ENCODE measurements at places on chromosomes 5 and 9.

GRCh38 chr5:103260951-103261350 is 2.4 kb downstream of the MACIR start:
- DNase-seq: no peak

- DNase-seq: no peak
Observed at GRCh38 chr5:135426102-135427082, 20.8 kb downstream of the DCANP1 start.

GRCh38 chr9:128987805-128988204 is 40.3 kb downstream of the NUP188 start:
- DNase-seq: no peak

GRCh38 chr5:110751902-110752762 is 13.3 kb downstream of the SLC25A46 start:
- no peak for DNase-seq

DNA sequence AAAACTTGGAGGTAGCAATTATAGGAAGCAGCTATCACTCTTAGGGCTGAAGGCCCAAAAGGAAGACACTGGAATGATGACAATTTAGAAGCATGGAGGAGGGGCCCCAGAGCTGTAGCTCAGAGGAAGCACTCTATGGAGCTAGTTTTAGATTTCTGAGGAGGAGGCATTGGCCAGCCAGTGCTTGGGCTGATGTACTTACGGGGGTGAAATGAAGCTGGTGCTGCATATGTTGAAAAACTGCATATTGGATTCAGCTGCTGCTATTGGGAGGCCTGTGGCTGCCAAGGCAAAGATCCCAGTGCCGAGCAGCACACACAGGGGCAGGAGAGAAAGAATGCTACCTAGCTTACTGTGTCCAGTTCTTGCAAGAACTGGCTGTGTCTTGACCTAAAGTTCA is 53.9 kb upstream of the HMHB1 start:
- DNase-seq: no peak

- no peak for DNase-seq
Observed at GRCh38 chr9:98887918-98888510, 55.7 kb upstream of the COL15A1 start.

DNA sequence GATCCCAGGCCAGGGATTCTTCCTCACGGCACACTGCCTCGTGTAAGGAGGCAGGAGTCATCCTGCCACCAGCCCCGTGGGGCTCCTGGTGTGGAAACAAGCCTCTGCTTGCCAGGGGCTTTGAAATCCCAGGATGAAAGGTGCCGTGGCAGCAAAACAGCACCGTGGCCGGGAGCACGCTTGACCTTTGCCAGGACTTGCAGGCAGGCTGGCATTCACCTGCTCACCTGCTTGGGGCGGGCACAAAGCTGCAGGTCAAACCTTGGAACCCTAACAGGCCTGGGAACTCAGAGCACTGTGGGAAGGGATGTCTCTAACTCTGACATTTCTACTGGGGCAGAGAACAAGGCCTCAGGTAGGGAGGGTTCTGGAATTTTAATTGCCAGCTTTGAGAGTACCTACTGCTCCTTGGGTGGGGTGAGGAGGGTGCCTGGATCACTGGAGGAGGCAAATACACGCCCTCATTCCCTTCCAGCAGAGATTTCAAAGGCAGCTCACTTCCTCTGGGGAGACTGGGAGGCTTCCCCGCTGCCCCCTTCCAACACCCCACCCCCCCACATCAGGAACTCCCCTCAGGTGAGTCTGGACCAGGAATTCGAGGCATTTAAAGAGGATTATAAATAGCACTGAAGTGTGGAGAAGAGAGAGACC is 45.6 kb upstream of the STXBP1 start:
- no peak for DNase-seq

GRCh38 chr5:1139331-1140170 is 27.7 kb upstream of the SLC12A7 start:
- no peak for DNase-seq

- DNase-seq: no peak
Observed at GRCh38 chr9:133164191-133164590, 477 bp upstream of the GBGT1 start.

- DNase-seq: no peak
Observed at GRCh38 chr9:18255747-18256146, 218.2 kb upstream of the ADAMTSL1 start.

- DNase-seq: no peak
Observed at GRCh38 chr5:54861212-54861894, 124.0 kb downstream of the ESM1 start.

- DNase-seq: no peak
Observed at GRCh38 chr9:108751369-108751768, 104.4 kb downstream of the ACTL7B start.

GRCh38 chr9:109482391-109482916 is 15.7 kb downstream of the PTPN3 start:
- no peak for DNase-seq

DNA sequence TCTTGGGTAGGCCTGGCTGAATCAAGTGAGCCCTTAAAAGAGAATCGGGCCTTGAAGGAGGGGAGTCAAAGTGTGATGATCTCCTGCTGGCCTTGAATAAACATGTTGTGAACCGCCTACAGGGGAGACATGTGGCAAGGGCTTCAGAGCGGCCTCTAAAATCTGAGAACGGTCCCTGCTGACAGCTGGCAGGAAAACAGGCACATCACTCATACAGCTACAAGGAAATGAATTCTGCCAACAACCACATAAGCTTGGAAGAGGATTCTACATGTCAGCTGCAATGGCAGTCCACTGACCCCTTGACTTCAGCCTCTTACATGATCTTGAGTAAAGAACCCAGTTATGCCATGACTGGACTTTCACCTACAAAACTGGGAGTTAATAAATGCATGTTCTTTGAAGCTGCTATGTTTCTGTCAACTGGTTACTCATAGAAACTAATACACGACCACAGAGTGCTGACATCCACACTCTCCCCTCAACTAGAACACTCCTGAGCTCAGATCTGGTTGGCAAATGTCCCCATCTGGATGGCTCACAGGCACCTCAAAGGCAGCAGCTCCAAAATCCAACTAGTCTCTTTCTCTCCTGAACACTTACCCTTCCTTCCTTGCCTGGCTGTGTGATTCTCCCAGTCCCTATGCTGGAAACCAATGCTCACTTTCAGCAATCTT is 333.1 kb downstream of the ASTN2 start:
- no peak for DNase-seq

DNA sequence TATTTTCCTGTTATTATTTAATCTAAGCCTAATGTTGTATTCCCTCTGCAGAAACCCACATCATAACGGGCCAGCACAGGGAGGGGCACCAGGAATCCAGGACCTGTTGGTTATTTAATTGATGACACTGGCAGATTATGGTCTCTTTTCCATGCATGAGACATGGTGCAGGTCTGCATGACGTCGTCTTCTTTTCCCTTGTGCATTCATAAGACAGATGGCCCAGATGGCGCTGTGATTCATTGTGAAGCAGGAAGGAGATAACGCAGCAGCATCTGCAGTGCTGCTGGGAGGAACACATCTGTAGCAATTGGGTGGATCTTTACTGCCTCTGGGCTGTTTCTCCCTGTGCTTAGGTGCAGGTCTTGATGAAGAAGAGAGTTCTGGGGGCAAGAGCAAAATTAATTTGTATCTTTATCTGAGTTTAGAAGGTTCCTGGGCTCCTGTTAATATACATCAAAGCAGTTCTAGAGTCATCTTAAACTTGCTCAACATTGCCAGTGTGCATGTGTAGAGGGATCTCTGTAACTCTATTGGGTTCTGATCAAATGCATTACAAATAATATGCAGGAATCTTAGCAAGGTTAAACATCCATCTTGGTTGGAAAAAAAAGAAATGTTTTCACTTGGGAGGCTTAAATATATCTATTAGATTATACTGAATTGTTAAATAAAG is 176.1 kb downstream of the PCSK1 start:
- DNase-seq: no peak

DNA sequence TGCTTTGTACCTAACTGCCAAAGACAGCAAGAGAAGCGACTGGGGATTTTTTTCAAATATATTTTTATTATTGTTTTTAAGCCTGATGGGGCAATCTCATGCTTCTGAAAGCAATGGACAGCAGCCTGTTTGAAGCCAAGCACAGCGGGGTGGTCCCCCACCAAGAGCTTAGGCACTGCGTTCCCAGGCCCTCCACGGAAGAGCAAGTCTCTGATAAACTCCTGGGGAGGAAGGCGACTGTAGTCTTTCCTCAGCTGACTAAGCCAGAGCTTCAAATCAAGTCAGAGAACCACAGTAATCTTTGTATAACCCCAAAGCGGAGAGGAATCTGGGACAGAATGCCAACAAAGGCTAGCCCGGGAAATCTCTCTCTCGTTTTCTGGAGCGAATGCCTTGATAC is 54.4 kb downstream of the ARSB start:
- DNase-seq: no peak

GRCh38 chr5:131393498-131393968 is 129.7 kb downstream of the CDC42SE2 start:
- no peak for DNase-seq

DNA sequence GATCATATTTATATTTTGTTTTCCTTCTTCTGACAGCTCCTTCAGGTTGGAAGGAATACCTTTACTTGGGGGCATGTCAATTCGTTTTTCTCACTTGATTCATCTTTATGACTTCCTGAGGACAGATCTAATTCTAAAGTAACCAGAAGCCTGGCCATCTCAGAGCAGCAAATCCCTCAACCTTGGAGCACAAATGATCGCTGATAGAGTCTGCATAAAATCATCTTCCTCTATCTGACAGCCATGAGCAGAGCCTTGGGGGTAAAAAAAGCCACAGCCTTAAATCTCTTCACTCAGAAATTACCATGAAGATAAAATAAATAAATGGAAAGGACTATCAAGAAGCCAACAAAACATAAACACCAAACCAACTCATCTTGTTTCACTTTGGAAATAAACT is 325.8 kb downstream of the PRR16 start:
- DNase-seq: no peak

DNA sequence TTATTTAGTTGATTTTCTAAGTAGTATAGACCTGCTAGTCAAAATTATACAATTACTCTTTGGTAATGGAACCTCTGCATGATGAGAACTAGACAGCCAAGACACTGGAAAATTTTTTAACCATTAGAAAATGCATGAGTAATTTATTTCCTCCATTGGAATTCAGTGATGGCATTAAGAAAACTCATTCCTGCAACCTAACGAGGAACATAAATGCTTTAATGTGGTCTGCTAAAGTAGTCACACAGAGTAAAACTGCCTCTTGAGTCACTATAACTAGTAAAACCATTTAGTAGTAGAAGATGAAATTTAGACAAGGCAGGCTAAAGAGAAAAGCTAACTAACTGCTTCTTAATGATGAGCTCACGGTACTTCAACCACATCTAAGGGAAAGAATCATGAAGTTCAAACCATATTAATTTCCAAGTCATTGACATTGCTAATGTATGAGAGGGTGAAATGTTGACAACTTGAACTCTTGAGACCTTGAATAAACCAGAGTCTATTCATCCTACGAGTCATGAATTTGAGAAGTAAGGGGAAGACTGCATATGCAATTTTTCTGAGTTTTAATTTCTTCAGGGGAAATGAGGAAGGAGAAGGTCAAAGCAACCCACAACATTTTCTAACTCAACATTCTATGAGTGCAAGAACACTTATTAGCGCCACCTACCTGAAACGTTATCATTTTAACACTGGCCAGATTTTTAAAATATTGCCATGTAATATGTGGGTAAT is 74.4 kb downstream of the GLIS3 start:
- DNase-seq: no peak

DNA sequence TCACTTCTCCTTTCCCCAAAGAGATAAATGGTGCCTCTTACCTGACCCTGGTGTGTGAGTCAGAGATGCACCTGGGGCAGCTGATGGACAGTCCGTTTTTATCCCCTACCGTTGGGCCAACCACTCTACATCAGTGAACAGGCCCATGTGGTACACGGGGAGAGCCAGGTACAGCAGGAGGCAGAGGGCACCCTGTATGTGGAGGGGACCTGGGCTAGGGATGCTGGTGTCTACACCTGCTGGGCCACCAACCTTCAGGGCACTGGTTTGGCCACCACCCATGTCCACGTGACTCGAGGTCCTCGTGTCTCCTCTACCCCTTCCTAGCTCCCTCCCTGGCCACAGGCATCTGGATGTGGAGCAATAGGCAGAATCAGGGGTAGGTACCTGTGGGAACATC is 22.7 kb upstream of the ANXA6 start:
- no peak for DNase-seq

DNA sequence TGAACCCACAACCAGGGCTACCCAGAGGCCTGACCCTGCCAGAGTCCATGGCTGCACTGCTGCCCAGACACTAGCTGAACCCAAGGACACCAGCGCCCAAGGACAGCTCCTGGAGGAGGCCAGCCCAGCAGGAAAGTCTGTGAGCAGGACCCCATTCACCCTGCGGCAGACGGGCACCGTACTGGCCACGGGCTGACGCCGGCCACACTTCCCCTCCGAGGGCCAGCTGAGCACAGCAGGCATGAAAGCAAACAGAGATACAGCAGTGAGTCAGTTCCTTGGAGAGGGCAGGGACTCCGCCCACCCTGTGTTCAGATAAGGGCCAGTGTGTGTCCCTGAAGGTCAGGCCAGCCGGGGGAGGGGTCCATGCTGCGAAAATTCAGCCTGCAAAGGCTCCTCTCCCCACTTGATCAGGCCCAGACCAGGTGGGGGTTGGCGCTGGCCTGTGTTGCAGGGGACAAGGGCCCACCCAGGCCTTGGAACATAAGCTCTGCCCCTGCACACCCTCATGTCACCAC is 3.2 kb downstream of the RNF208 start:
- no peak for DNase-seq

GRCh38 chr5:11777096-11777495 is 127.2 kb downstream of the CTNND2 start:
- no peak for DNase-seq

DNA sequence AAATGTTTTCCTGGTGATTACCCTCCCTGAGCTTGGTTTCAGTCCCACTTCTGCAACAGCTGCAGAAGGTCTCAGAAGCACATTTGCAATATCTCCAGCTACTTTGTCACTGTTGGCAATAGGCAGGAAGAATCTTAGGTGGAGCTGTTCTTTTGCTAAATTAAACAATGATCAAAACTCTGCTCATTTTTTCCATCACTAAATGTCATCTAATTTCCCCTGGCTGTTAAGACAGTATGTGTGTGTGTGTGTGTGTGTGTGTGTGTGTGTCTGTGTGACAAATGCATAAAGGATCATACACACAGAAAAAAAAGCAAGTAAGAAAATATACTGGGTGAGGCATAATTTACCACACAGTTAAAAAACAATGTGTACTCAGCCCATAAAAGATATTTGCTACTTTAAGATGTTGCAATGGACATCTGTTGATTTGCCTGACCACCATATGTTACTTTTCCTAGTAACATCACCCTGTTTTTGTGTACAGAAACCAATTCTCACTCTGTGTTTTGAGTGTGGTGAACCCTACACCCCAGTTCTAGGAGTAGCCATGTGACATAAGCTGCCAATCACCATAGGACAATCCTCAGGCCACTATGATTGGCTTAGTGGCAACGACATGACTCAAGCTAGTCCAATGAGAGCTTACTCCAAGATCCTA is 572.6 kb upstream of the CLINT1 start:
- DNase-seq: no peak

GRCh38 chr5:156594406-156594805 is 255.7 kb upstream of the PPP1R2B start:
- no peak for DNase-seq

GRCh38 chr9:137156567-137157375 is 13.1 kb downstream of the LRRC26 start:
- DNase-seq: peak; percentile 51

- no peak for DNase-seq
Observed at GRCh38 chr5:148687427-148687826, 33.1 kb upstream of the HTR4 start.

GRCh38 chr5:125316915-125317535 is 570.6 kb upstream of the ZNF608 start:
- DNase-seq: no peak

Measured in stimulated activated CD4-positive, alpha-beta T cell treated with anti-CD3 and anti-CD28 coated beads, Interleukin-12 subunit alpha, Interleukin-12 subunit beta, amount 100 ng/mL, for 48 hours (primary cell).